Stimulated activated CD8-positive, alpha-beta memory T cell treated with anti-CD3 and anti-CD28 coated beads, Interleukin-4, amount 100 ng/mL, for 1 hour (primary cell): ENCODE measurements at places on chromosomes 5 and 9.

GRCh38 chr9:121226175-121226574 is 24.5 kb upstream of the RAB14 start:
- DNase-seq: no peak

GRCh38 chr5:111509119-111509518 is 3.2 kb downstream of the STARD4 start:
- DNase-seq: no peak

DNA sequence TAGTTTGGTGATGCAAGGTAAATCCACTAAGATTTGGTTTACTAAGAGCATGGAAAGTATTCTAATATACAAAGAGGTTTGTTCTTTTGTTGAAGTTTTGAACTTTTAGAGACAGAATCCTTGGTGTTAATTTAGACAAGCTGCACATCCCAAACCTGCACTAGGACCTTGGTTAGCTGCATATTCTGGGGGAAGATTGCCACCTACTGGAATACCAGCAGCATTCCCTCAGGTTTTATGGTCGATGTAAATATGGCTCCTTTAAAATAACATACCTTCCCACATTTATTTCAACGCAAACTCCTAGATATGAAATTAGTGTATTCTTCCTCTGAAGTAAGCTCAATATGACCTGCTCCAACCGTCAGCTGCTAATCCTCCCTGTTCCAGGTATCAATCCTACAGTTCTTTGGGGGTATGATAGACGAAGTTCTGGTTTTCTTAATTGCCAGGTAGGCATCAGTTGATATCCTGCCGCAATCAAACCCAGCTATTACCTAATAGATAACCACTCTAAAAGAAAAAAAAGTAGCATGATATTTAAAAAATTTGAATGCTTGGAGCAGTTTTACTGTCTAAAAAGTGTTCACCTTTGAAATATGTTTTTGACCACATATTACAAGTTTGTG is 624.1 kb downstream of the ISL1 start:
- DNase-seq: no peak

DNA sequence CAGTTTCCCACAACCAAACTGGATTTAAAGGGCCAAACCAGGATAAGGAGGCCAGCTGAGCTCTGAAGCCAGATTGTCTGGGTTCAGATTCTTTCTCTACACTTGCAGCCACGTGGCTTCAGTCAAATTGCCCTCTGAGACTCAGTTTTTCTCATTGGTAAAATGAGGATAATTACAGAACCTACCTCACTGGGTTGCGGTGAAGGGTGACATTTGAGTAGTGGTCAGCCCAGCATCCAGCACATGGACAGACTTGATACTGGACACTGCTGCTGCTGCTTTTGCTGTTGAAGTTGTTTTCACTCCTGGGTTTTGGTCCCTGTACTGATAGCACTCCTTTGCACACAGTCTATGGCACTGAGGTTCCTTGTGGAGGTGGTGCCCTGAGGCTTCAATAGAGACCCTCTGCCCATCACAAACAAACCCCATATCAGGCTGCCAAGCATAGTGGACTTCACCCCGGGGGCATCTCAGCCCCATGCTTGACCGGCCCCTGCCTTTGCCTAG is 25.7 kb upstream of the CDKN2AIPNL start:
- DNase-seq: no peak

DNA sequence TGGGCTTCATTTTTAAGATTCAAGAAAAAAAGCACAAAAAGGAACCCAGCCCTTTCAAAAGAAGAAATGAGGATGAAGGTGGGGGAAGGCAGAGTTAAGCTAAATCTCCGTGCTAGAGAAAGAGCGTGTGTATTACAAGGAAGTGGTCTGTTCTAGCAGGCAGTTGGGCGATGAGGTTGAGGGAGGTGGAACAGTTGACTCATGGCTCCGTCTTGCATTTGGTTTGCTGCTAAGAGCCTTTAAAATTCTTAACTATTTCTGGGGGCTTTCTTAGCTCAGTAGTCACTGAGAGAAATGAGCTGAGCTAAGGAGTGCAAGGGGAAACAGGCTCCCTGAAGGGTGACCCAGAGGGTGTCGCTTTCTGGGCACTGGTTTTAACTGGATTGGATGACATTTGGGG is 117.4 kb downstream of the GCNT1 start:
- DNase-seq: peak; percentile 41

- DNase-seq: no peak
Observed at GRCh38 chr9:128553728-128554127, 1.3 kb downstream of the SPTAN1 start.
